ENCODE measurements at places on chromosomes 13 and 19.

GRCh38 chr19:3710265-3710812 lies 2.2 kb downstream of the TJP3 start:
- DNase-seq, result no peak

GRCh38 chr19:10294368-10294697 lies 4.6 kb downstream of the ICAM5 start:
- no peak for DNase-seq

GRCh38 chr13:20344836-20345490 lies 112.8 kb upstream of the GJB6 start:
- no peak for DNase-seq

DNA sequence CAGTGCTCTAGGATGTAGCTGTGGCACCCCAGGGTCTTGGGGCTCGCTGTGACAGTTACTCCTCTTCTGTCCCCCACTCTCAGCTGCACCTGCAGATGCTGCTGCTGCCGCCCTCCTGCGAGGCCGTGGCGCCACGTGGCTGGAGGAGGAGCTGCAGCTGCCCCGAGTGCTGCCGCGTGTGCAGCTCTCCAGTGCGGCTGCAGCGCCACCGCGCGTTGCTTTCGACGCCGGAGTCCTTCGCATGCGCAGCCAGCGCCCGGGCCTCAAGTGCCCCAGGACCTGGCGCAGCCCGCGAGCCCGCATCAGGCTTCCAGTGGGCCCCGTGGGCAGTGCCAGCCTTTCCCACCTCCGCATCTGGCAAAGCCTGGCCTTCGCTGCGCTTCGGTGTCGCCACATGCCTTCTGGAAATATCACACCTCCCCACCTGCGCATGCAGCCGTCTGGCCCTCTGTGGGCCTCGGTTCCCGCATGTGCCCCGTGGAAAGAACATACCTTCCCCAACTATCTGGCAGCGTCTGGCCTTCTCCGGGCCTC lies 692 bp upstream of the ZNF580 start:
- peak; percentile 46 for DNase-seq

GRCh38 chr19:49188626-49189200 lies 31.1 kb downstream of the TRPM4 start:
- no peak for DNase-seq

All from stimulated activated effector memory CD8-positive, alpha-beta T cell treated with anti-CD3 and anti-CD28 coated beads, Interleukin-12 subunit alpha, Interleukin-12 subunit beta, amount 100 ng/mL, for 72 hours (primary cell).